ENCODE measurements at places on chromosomes 16 and 17. TPM values are rescaled to one million over a fixed set of nuclear protein-coding genes. Genes with fewer than 3 reads are reported as not detected.

CA4 gene
- 111 TPM for total RNA-seq

DNA sequence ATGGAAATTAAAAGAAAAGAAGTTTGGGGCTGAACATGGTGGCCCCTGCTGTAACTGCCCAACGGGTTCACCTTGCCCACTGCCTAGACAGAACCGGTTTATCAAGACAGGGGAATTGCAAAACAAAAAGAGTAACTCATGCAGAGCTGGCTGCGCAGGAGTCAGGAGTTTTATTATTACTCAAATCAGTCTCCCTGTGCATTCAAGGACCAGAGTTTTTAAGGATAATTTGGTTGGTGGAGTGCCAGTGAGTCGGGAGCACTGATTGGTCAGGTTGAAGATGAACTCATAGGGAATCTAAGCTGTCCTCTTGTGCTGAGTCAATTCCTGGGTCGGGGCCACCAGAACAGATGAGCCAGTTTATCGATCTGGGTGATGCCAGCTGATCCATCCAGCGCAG lies 4.4 kb upstream of the SCPEP1 start:
- no peak overlapping the region for H3K27ac ChIP-seq
- H3K27me3 ChIP-seq: no peaks in the 10 kb centered on the region
- H3K4me1 ChIP-seq: no peaks in the 10 kb centered on the region
- H3K4me3 ChIP-seq: no peak overlapping the region
- DNase-seq: no peak

DNA sequence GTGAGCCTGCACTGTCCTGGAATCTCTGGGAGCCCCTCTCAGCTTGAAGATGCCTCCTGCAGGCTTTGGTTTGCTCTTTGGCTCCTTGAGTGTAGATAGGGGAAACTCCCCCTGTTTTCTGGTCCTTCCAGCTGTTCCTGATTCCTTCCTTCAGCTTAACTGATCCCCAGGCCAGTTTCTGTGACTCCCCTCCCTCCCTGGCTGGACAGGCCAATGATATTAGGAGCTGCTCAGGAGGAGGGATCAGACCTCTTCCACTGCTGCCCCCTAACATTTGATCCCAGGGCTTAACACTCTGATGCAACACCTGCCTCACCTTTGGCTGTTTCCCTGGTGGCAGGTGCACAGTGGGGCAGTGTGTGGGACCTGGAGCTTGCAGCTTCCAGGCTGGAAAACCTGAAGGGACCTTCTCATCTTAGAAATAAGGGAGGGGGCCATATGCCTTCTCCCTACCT lies at the start of gene TAC4:
TSS of gene TAC4 (minus strand) at position 51 of the 455 bp plus-strand sequence. CDS start 52 bp downstream, outside the sequence.
- H3K36me3 ChIP-seq: no peaks in the 10 kb centered on the region
- no peaks in the 10 kb centered on the region for H3K27me3 ChIP-seq
- no peak for DNase-seq
- H3K27ac ChIP-seq: no peak within 1 kb of the TSS

DNA sequence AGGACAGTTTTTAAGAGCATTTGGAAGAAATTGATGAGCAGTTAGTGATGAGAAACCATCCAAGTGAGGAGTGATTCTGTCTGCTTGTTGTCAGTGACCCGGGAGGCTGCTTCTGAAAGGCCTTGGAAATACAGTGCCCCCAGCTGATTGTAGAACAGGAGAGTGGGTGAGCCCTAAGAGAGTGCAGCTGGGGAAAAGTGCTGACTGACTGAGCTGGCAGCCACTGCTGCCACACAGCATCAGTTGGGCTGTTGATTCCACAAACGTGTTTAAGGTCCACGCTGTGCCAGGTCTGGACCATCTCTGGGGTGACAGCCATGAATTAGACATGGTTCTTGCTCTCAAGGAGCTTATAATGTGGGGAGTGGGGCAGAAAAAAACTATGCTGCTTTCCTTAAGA lies 18.9 kb downstream of the NUP93 start:
- H3K36me3 ChIP-seq: no peaks in the 10 kb centered on the region
- no peaks in the 10 kb centered on the region for H3K27me3 ChIP-seq
- no peak for DNase-seq
- no peaks in the 10 kb centered on the region for H3K4me1 ChIP-seq
- H3K27ac ChIP-seq: no peak overlapping the region
